ENCODE measurements at places on chromosomes 13 and 19. TPM values are rescaled to one million over a fixed set of nuclear protein-coding genes. Genes with fewer than 3 reads are reported as not detected.

- DNase-seq = peak; percentile 19
Observed at GRCh38 chr13:31199849-31200636, at the start of gene B3GLCT. Gene B3GLCT, plus strand, starts transcription at chr13:31199975. Its CDS starts 110 bp downstream, at chr13:31200085.

GRCh38 chr19:42174958-42175734, 42.3 kb downstream of the DEDD2 start:
- DNase-seq = no peak

DNA sequence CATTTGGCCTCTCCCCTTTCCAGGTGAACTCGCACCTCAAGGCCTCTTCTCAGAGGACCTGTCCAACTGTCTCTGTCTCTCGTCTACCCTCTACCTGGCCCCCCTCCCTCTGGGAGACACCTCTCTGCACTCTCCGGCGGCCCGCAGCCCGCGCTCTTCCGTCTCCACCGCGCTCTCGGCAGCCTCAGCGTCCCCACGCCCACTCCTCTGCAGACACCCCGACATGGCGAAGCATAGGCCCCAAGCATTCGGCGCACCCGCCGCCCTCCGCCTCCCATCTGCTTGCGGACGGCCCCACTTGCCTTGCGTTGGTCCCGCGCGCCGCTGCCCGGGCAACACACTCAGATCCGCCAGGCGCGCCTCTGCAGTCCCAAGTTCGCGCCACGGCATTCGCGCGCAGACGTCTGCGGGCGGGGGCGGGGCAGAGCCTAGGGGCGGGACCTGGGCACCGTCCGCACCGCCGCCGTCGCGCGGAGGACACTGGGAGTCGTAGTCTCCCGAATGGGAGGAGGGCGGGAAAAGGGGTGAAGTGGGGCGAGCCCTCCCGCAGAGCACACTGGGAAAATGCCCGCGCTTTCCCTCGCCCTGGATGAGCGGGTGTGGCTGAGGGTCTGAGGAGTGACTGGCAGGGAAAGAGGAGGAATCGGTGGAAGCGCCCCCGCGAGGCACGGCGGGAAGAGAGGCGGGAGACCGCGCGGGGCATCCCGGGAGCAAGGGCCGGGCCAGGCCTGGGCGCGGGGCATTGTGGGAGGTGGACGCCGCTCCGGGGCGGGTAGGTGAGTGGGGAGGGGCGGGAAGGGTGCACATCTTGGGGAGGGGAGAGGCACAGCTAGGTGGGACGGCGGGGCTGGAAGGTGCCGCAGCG, at the start of the genes LIG1 and ZSWIM9:
Gene LIG1 (minus strand): TSS at position 406 of the 865 bp plus-strand sequence. CDS start 4,778 bp downstream, outside the sequence.
Gene ZSWIM9 (plus strand): TSS at position 742 of the 865 bp plus-strand sequence. CDS start 1,123 bp downstream, outside the sequence.
- peak; percentile 72 for DNase-seq

LILRB3 gene
- total RNA-seq = 0.50 TPM

ZNF441 gene
- total RNA-seq = 5.1 TPM
